SHP77 (cell line): ENCODE measurements at places on chromosomes 12 and 14.

DNA sequence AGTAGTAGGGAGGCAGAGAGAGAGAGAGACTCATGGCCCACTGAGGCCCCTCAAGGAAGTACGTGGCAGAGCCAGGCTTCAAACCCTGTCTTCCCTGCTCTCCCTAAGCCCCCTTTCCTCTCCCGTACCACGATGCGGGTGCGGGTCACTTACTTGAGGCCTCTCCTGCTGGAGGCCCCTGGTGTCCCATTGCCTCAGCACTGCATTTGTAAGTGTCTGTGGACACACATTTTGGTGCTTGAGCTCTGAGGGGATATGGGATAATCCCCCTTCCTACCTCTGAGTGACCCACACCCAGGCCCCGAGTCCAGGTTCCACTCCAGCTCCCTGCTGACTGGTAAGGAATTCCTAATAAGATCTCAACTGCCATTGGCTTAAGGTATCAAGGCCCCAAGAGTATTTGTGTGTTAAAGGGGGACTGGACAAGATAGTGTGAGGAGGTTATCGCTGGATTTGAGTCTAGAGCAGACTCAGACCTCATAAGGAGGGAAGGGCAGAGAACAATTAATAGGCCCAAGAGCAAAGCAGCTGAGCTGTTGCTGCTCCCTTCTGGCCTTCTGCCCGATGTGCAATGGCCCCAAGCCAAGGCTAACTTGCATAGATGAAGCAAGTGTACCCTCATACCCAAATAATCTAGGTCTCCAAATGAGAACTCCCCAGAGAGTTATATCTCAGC, 71.9 kb downstream of the CRACR2A start:
- DNase-seq: no peak

DNA sequence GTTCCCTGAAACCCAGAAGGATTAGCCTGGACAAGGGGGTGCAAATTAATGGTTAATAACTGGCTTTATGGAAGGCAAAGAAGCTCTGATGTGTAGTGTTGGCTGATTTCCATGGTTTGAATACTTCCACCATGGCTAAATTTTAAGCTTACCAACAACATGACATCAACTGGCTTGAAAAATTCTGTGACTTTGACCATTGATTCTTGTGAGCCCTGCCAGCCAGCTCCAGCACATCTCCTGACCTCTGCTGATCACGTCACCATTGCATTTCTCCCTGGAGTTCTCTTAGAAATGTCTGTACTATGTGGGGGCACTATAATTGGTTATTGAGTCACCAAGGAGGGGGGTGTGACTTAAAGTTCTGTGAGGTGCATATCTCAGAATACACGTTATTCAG, 171.2 kb downstream of the MYRFL start:
- DNase-seq: no peak

DNA sequence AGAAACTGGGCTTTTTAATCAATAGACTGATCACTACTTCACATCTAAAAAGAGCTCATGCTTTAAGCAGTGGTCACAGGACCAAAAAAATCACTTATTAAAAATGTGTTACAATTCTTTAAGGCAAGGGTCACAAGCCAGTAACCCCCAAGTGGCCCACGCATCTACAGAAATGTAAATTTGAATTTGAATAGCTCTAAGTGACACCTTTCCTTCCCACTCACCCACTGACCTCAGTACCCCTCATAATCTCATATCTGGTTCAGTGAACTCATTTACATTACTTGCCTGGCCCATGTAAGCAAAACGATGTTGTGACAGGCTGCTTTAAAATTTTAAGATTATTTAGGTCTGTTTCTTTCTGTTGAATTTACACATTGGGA, 27.4 kb downstream of the NELL2 start:
- DNase-seq: no peak

DNA sequence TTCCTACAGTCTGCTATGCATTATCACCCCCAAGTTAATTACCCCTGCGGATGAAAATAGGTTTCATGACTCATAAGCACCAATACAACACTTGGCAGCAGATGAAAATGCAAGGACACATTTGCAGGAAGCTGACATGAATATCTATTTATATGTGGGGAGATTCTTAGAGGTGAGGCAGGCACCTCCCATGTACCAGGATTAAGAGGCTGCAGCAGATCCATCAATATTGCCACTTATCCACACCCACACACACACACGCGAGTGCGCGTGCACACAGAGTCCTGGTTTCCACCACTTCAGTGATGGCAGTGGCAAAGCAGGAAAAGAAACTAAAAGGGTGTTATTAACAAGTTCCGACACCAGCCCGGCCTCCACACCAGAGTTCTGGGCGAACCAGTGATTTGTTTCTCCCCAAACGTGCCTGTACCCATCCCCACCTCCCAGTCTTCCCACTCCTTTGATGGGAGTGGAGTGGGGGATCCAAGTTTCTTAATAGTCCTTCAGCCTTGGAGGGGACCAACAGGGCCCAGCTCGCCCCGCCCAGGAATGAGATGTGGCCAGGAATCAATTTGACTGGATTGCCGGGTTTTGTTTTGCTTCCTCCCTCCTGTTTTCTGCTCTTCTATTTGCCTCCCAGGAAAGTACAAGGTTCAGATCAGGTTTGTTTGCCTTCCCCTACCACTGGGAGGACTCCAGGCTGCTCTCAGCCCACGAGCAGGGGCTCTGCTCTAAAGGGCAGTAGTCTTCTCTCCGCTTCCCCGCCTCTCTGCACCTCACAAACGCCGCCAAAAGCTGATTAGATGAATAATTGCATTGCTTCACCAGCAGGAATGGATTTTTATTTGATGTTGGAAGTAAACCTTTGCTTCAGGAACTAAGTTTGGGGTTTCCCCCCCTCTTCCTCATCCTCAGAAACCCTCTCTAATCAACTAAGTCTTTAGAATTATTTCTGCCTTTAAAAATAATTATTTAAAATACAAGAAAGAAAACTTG, 5.2 kb downstream of the IRF2BPL start:
- peak; percentile 40 for DNase-seq

DNA sequence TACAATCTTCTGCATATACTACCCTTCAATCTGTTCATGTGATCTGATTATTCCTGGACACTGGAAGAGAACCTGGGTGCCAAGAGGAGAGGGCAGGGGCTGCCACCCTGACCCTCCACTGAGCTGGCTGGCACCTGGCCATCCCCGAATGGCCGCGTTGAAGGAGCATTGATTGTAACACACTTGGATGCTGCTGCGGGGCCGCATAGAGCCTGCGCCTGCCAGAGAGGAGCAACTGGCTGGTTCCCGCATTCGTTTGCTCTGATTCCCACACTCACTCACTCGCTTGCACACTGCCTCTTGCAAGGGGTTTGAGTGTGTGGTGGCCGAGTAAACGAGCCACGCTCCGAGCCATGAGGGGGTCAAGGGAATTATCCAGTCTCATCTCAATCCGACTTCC, 32.4 kb downstream of the PSEN1 start:
- no peak for DNase-seq

DNA sequence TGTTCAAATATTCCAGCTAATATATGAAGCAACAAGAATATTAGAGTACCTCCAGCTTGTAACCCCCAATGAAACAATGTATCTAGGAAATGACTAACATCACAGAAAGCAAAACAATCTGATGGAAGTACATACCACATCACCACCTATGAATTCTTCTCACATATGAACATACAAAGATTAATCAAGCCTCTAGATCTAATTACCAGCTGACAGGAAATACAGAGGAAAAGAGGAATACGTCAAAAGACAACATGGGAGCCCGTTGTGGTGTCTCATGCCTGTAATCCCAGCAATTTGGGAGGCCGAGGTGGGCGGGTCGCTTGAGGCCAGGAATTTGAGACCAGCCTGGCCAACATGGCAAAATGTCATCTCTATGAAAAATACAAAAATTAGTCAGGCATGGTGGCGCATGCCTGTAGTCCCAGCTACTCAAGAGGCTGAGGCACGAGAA, 7.5 kb downstream of the NEDD8 start:
- no peak for DNase-seq

DNA sequence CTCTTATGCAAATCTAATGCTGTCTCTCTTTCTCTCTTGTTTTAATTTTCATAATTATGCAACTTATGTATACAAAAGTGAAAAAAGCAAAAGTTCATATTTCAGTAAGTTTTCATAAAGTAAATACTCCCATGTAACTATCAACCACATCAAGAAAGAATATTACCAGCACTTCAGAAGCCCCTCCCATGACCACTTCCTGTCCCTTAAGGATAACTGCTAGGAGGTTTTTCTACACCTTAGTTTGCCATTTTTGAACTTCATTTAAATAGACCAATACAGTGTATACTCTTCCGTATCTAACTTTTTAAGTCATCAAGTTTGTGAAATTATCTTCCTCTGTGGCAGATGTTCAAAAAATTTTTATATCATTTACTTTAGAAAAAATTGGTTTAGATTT, 547 bp upstream of the OR4K15 start:
- no peak for DNase-seq

DNA sequence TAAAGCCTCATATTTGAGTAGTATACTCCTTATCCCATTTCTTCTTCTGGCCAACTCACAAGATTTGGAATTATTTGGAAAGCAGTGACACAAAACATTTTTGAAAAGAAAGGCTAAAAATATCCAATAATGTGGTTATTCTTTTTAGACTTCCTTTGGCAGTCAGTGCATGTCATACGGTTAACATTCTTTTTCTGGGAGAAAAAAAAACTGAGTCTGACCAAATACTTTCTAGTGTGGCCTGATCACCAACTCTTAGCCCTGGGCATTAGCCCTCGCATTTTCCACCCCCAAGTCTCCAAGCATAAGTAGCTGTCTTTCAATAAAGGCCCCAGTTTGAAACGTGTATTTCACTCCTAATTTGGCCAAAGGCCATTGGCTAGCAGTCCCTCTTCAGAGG, 5.9 kb downstream of the RASSF3 start:
- DNase-seq: no peak

DNA sequence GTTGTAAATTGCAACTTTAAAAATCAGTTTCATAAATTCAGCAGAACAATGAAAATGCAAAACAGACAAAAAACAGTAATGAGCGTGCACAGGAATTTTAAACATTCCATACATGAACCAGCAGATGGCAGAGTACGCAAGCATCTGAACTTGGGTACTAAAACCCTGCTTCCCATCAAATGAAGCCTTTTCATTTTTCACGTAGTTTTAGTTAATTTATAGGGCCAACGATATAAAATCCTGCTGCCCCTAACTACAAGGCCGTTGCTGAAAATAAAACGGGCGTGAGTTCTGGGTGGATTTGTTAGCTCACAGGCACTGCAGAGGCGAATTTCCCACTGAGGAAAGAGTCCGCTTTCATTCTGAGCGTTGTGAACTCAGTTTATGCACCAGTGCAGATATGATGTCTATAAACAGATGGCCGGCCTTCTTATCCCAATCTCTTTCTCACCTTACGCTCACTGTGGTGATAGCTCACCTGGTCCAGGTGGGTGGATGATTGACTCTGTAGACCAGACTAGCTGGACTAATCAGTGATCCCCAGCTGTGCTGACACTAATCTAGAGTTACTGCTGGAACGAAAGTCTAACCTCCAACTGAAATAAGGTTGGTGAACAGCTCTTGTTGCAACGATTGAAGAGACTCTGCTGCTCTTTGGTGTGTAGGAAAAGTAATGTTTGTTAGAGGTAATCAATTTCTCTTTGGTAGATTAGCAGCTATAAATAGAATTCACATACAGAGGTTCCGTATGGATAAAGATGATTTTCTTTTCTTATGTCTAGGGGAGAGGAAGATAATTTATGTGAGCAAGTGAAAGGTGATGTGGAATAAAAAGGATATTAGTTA, 89.2 kb downstream of the PDZRN4 start:
- DNase-seq: peak; percentile 19

DNA sequence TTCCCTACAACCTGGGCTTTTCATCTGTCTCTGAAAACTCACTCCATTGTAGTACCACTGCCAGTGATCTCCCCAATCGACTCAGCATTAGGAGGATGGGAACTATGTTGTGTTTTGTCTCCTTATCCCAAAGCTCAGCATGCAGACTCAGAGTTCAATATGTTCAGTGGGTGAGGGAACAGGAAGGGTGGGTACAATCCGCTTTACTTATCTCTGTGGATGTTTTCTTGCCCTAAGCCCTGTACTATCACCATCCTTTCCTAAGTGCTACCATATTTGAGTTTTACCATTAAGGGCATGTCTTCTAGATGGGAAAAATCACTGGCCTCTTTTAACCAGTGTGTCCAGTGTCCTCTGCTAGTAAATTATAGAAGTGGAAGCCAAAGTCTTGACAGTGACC, 107.1 kb downstream of the PPM1H start:
- DNase-seq: no peak

GRCh38 chr12:93572712-93573551, 457 bp downstream of the SOCS2 start:
- DNase-seq: no peak

DNA sequence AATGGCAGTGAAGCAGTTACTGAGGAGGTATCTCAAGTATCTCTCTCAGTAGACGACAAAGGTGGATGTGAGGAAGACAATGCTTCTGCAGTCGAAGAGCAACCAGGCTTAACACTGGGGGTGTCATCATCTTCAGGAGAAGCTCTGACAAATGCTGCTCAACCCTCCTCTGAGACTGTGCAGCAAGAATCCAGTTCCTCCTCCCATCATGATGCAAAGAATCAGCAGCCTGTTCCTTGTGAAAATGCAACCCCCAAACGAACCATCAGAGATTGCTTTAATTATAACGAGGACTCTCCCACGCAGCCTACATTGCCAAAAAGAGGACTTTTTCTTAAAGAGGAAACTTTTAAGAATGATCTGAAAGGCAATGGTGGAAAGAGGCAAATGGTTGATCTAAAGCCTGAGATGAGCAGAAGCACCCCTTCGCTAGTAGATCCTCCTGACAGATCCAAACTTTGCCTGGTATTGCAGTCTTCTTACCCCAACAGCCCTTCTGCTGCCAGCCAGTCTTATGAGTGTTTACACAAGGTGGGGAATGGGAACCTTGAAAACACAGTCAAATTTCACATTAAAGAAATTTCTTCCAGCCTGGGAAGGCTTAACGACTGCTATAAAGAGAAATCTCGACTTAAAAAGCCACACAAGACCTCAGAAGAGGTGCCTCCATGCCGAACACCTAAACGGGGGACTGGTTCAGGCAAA, 216.6 kb downstream of the AKAP6 start:
- DNase-seq: no peak

DNA sequence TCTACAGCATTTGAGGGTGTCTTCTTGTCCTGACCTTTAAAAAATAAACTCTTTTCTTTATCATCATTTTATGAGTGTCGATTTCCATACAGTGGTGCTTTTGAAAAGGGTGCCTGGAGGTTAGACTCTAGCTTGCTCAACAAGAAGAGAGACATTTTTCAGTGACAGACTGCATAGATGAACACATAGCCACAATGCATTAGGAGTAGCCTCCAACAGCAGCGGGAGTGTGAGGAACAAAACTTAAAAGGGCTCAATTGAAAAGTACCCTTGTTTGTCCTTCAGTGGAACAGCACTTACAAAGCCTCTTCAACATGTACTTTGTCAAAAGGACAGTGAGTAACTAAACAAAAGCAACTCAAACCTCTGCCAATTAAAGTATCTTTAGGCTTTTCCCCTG, 119.3 kb downstream of the SOX5 start:
- no peak for DNase-seq

- DNase-seq: no peak
Observed at GRCh38 chr12:15996254-15996653, 85.1 kb downstream of the DERA start.

DNA sequence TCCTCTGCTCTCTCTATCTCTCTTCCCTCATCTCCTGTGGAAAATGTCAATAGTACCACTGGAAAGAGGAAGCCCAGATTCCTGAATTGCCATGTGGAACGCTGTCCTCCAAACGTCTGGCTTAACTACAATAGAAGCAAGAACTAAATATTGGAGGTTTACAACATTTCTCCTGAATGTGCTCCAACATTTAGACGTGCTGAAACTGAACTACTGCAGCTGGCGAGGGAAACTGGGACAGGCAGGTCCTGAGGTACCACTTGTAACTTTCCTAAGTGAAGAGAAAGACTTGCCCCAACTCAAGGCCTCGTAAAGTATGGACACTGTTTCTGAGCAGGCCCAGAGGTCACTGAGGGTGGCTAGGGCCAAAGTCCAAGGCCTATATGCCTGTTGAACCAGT, 187.7 kb downstream of the NTF3 start:
- no peak for DNase-seq
